ENCODE measurements at places on chromosomes 7 and 10.

DNA sequence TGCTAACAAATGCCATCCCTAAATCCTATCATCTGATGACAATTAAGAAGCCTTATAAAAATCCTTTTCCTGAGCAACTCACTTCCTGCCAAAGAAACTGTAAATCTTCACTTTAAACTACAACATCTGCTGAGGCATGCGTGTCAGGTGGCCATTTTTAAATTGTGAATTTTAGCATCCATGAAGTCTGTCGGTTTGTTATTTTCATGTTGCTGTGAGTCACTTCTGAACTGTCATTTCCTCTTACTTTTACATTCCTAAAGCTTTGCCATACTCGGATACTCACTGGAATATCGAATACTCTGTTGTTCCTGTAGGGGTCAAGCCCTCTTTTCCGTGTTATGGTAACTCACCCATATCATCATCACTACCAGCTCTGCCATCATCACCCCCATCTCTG is 34.3 kb upstream of the TMEM26 start:
- no peak for DNase-seq

DNA sequence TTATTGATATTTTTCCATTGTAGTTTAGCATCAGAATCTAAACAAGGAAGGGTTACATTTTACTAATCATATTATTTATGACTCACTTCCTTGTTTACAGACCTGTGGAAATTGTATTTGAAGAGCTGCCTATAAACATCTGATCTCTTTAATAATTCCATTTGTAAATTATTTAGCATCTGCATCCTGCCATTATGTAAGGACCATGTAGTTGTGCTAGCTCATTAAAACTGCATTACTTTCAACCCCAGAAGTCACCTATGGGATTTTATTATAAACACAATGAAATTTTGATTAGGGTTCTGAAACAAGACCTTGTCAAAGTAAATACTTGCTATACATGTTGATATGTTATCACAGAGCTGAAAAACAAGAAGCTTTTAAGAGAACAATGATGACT is 146.8 kb upstream of the SLC26A5 start:
- no peak for DNase-seq

GRCh38 chr7:44561962-44562621 is 11.6 kb downstream of the DDX56 start:
- peak; percentile 21 for DNase-seq

GRCh38 chr7:142611566-142612236 is 137.6 kb upstream of the PRSS1 start:
- no peak for DNase-seq

DNA sequence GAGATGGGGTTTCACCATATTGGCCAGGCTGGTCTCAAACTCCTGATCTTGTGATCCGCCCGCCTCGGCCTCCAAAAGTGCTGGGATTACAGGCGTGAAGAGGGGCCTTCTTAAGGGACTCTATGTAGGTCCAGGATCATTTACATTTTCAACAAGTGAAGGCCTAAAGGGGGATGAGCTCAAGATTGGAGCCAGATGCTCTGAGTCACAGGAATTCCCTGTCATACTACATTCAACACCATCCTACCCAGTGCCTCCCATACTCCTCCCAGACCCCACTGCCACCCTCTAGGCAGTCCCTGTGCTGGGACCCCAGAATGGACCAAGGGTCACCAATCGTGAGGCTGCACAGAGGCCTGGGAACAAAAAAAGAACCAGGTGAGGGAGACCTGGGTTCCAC is 29.9 kb downstream of the CYTH3 start:
- no peak for DNase-seq

- DNase-seq, result no peak
These were observed 20.3 kb downstream of the SEC61G start for GRCh38 chr7:54738737-54739136.

GRCh38 chr10:102419269-102420180 is 940 bp upstream of the PSD start:
- DNase-seq, result no peak

GRCh38 chr7:10780400-10780747 is 193.3 kb upstream of the PHF14 start:
- DNase-seq, result no peak

- DNase-seq, result no peak
These were observed 9.2 kb downstream of the LAMB4 start for GRCh38 chr7:108120933-108121332.

DNA sequence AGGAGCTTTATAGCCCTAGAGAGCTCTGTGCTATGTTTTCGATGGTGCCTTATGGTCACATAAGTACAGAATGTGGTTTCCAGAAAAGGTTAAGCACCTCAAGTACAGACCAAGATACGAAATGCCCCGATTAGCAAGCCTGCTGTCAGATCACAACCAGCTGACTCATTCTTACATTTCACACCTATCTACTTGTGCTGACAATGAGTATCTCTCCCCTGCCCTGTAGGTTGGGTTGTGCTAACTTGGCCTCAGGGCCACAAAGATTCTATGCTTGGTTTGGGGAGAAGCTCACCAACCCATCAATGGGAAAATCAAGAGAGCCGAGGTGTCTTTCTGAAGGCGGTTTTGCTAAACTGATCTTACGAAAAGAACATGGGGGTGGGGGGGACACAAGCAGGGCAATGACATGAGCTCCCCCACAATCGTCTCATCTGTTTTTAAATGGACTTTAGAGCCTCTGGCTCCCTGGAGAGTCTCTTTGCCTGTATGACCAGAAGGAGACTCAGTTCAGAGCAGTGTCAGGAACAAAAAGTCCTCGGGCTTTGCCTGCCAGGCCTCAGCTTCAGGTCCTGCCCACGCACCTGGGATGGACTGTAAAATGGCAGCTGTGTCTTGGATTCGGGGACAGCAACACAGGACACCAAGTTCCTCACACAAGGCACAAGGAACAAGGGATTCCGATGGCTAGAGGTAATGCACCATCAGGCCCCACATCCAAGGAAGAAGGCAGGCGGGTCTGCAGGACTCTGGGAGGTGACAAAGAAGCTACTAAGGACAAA is 55.1 kb downstream of the FAM53B start:
- no peak for DNase-seq

DNA sequence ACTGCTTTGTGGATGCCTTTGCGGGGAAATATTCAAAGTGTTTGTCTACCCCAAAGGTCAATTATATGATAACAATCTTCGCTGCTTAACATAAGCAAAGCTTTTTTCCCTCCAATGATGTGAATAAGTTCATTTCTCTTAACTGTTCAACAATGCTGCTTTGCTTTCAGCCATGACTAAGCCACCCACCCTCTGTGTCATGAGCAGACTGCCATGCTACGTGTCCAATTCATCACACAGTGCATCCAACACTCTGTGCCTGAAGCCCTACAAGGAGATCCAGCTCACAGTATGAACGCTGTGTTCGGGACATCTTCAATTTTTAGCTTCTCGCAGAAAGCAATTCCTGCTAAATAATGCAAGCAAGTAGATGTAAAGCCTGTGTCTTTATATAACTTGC is 5.7 kb upstream of the TAS2R40 start:
- no peak for DNase-seq

DNA sequence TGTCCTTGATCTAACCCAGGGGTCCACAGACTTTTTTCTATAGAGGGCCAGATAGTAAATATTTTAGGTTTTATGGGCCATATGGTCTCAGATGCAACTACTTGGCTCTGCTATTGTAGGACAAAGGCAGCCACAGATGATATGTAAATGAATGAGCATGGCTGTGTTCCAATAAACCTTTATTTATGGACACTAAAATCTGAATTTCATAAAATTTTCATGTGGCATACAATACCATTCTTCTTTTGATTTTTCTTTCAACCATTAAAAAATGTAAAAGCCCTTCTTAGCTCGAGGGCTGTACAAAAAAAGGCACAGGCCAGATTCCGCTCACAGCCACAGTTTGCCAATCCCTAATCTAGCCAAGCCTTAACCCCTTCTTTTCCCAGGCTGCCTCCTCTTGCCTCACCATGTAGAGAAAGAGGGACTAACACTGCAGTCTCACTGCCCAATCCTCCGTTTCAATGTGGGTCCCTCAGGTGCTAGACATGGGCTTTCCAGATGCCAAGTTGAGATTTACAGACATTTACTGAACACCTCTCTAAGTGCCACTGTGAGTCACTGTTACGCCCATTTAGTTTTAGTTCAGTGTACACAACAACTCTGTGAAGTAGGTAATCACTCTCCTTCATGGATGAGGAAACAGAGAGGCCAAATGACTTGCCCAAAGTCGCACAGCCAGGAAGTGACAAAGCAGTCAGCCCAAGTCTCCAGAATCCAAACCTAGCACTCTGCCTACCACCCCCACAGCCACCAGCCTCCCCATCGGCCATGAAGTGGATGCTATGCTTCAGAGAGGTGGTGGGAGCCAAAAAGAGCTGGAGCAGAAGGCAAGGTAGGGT is 132.6 kb upstream of the PDLIM1 start:
- DNase-seq, result no peak

GRCh38 chr7:137882261-137882668 is 35.5 kb upstream of the DGKI start:
- peak; percentile 80 for DNase-seq

DNA sequence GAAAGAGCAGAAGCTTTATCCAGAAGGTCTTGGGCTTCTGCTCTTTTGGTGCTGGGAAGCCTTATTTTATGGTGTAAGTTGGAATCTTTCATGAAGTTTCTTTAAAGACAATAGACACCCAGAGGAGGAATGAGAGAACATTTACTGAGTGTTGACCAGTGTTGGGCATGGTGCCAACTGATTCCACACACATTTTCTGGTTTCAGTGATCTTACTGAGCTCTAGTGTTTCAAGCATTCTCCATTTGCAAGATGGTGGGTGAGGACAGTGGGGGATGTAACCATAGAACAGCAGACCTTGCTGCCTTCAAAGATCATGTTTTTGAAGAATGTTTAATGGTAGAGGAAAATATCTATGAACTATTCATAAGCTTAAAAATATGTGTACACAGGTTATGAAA is 114.6 kb downstream of the LRMDA start:
- no peak for DNase-seq

- DNase-seq, result no peak
These were observed 71.2 kb downstream of the AOAH start for GRCh38 chr7:36653008-36653662.

- DNase-seq, result no peak
These were observed 139.3 kb downstream of the C1GALT1 start for GRCh38 chr7:7321681-7322080.

GRCh38 chr10:48456361-48456804 is 148.5 kb downstream of the ARHGAP22 start:
- DNase-seq, result no peak

- DNase-seq, result no peak
These were observed 156.3 kb upstream of the PRSS58 start for GRCh38 chr7:142414135-142414534.

GRCh38 chr10:89078724-89079672 is 88.4 kb downstream of the FAS start:
- no peak for DNase-seq

DNA sequence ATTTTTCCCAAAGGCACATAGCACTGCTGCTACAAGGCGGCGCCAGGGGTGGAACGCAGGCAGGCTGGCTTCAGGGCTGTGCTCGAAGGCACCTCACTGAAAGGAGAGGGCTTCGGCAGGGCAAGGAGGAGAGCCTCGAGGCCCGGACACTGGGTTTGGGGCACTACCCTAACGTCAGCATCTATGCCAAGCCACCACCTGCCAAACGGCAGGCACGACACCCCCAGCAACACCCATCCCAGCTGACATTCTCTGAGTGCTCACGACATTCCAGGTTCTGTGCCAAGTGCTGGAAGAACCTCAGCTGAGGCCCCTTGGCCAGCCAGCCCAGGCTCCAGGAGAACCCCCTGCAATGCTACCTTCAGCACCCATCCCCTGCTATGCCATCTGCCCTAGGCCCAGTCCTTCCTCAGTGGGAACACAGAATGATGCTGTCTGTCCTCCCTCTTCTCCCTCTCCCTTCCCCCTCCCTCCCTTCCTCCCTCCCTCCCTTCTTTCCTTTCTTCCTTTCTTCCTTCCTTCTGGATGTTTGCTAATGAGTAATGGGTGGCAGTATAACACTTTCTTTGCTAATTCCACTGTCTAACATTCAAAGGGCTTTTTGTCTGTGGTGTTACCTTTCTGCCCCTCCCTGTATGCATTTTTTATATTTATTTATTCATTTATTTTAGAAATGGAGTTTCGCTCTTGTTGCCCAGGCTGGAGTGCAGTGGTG is 24.3 kb downstream of the ZCCHC24 start:
- no peak for DNase-seq

DNA sequence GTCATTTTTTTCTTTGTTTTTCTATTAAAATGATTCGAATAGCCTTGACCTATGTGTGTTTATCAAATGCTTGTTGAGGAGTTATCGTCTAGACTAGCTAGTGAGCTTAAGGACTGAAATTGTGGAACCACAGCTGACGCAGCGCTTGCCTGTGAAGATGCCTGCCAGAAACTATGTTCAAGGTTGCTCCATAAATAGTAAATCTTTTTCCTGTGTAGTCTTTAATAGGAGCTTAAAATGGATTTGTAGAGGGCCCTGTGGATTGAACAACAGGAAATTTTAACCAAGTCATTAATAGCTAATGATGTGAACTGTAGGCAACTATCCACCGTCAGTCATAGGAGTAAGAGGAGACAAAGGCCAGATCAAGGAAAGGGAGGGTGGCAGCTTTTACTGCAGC is 145.1 kb downstream of the GNAI1 start:
- DNase-seq, result no peak

- no peak for DNase-seq
These were observed 82.6 kb downstream of the ATE1 start for GRCh38 chr10:121845044-121845784.

DNA sequence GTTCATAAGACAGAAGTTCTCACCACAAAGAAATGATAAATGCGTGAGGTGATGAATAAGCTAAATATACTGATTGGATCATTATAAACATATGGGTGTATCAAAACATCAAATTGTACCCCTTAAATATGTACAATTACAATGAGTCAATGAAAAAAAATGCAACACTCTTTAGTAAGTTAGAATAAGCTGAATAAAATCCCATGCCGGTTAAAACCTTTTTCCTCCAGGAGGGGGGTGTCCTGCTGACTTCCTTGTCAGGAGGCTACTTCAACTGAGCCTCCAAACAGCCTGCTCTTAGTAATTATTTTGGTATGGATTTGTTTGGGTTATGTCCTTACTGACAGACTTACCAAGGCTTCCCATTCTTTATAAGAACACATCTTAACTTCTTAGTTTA is 649.1 kb downstream of the INHBA start:
- DNase-seq, result no peak

GRCh38 chr7:146115548-146115850 is 1.1 kb upstream of the CNTNAP2 start:
- DNase-seq, result no peak
